ENCODE measurements at places on chromosomes 4 and X.

DNA sequence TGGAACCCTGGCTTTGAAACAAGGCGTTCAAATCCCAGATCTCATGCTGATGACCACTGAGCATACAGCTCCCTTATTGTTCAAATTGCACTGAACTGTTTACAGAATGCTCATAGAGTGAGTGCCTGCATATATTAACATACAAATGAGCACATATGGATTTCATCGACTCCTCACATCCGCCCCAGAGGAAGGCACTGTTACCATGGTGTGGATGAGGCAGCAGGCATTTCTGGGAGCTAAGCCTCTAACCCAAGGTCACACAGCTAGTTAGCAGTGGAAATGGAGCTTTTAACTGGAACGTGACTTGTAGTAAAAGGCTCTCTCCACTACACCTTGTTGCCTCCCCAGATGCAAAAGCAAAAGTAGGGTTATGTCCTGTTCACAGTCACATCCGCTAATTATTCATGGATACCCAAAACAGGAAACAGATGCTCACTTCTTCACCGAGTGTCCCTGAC is 289.7 kb downstream of the STK32B start:
- no peak for DNase-seq

DNA sequence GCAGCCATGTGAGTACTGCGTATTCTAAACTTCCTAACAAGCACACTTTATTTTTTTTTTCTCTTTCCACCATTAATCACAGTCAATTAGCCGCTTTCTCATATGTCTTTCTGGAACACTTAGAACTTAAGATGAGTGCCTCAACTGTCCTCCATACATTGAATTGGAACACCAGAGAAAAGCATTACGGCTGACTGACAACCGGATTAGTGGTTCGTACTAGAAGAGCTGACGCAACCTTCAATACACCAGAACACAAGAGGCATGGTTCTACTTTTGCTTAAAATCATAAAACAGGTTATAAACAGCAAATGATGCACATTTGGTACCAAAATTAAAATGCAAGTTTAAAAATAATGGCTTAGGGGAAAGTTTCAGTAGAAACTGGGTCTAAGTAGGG is 3.3 kb downstream of the TMEM47 start:
- no peak for DNase-seq

GRCh38 chr4:169115897-169116254 is 105.8 kb upstream of the CBR4 start:
- no peak for DNase-seq

GRCh38 chrX:24219320-24219719 is 69.8 kb downstream of the ZFX start:
- no peak for DNase-seq

GRCh38 chr4:159463235-159463634 is 360.4 kb downstream of the RAPGEF2 start:
- no peak for DNase-seq

All from adrenal gland (tissue), 19 donors.